NCI-H1930 (cell line): ENCODE measurements at places on chromosomes 5 and 9.

- DNase-seq: no peak
Observed at GRCh38 chr5:10729320-10730042, 31.6 kb downstream of the DAP start.

GRCh38 chr5:140575309-140575708 is 10.7 kb downstream of the SLC35A4 start:
- no peak for DNase-seq

DNA sequence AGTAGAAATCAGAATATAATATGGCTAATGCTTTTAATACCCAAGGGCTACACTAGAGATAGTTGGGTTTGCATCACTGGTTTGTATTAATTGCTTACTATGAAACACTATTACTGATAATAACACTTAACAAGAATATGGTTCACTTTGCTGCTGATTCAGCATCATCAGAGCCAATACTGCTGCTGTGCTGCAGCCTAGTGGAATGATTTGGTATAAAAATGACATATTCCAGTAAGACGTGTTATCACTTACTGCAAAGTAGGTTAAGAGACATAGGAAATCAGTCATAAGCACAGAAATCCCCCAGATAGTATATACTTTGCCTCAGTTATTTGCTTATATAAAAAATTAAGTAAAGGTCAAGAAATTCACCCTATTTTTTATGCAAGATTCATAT is 2.8 kb downstream of the CDH10 start:
- DNase-seq: peak; percentile 18

GRCh38 chr5:73892806-73893205 is 266.8 kb downstream of the ARHGEF28 start:
- no peak for DNase-seq

DNA sequence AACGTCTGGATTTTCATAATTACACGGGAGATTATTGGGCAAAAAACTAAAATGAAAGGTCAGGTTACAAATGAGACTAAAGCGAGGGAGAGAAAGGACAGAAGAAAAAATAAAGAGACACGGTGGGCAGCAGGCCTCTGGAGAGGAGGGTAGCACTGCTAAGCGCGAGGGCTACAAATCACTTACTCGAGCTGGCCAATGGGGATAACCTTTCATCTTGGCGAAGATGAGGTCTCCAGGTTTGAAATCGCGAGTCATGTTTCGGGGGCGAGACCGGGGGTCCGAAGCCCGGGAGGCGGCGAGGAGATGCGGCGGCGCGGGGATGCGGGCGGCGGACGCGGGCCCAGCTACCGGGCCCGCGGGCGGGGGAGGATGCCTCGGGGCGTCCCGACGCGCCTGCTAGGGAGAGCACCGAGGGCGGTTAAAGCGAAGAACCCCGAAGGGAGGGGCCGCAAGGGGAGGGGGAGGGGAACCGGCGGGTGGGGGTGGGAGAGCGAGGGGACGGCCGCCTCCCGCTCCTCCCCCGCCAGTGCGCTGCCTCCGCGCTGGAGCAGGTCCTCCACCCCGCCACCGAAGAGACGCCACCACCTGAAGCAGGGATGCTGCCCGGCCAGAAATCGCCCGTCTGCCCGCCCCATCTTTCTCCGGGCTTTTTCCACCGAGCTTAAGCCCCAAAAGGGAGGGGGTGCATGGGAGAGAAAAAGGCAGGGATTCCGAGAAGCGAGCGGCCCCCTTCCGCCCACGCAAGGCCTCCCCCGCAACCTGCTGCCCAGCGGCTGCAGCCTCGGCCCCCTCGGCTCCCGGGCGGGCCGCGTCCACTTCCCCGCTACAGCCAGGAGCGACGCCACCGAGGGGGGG is 610 bp downstream of the PSIP1 start:
- DNase-seq: peak; percentile 28

GRCh38 chr5:175252234-175252805 is 191.7 kb downstream of the DRD1 start:
- DNase-seq: no peak

DNA sequence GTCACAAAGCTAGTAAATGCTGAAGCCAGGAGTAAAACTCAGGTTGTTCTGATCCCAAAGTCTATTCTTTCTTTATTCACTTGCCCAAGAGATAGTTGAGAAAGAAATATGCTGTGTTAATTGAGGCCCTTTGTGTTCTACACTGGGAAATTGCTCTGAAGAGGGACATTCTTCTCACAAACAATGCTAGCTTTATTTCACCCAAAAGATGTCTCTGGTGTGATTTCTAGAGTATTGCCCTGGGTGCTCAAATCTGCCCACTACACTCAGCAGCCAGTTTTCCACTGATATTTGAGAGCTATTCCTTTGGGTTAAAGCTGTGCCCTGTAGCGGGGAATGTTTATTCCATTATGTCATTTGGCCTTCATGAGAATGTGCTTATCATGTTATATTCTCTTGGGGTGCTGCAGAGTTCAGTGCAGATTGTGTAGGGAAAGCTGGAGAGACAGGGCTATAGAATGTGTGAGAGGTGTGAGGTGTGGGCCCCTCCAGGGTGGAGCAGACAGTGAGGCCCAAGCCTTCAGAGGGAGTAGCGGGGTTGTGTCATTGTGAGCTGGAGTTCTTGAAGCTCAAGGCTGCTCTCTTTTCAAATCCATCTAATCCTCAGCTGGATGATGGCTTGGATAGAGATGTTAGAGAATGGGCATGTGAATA is 21.0 kb upstream of the C5orf63 start:
- no peak for DNase-seq

- DNase-seq: no peak
Observed at GRCh38 chr5:137401946-137402345, 97.2 kb downstream of the SPOCK1 start.

GRCh38 chr5:160071516-160071915 is 47.7 kb downstream of the PWWP2A start:
- no peak for DNase-seq

- DNase-seq: no peak
Observed at GRCh38 chr9:112408275-112408674, 28.4 kb downstream of the HSDL2 start.

DNA sequence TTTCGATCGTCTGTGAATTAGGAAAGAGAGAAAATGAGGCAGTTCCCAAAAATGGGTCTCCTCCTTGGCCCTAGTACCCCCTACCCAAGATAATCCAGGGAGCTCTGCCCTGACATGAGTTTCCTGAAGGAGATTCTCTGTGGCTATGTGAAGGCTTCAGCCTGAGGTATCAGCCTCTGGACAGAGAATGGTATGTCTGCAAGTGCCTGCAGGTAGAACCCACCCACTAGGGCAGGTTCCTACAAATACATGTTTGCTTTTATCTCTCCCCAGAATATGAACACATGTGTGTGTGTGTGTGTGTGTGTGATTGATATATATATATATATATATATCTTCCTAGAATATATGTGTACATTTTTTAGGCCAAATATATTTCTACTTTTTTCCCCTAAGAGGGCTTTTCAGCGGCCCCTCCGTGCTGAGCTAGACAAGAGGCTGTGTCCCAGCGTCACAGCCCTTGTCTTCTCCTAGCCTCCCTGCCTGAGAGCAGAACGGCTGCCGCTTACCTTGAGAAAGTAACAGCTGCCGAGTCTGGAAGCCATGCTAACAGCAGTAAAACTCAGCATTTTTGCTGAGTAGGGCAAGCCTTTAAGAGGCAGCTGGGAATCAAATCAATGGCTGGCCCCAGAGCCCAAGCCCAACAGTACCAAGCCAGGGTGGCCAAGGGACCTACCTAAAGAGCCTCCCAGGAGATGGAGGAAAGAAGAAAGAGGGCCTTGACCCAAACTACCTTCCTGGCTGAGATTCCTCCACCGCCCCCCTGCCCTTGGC is 2.1 kb downstream of the BRINP1 start:
- no peak for DNase-seq

DNA sequence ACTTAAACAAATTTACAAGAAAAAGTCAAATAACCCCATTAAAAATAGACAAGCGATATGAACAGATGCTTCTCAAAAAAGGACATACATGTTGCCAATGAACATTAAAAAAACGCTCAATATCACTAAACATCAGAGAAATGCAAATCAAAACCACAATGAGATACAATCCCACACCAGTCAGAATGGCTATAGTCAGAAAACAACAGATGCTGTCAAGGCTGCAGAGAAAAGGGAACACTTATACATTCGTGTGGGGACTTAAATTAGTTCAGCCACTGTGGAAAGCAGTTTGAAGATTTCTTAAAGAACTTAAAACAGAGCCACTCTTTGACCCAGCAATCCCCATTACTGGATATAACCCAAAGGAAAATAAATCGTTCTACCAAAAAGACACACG is 10.8 kb downstream of the OR13F1 start:
- no peak for DNase-seq

- DNase-seq: no peak
Observed at GRCh38 chr9:14633148-14633547, 60.1 kb downstream of the ZDHHC21 start.

DNA sequence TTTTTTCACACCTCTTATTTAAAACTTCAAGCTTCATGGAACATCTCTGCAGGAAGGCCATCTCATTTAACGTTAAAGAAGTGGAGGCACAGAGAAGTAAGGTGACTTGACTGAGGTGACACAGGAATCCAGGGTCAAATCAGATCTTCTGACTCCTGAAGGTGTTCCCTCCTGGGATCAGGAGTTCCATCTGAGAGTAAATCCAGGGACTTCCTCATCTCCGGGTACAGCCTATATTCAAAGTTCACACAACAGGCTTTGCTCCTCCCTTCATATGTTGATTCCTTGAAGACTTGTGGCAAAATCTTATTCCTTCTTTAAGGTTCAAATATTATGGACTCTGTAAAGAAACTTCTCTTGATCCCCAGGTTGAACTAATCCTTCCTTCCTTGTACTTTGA is 313.1 kb upstream of the CLINT1 start:
- no peak for DNase-seq

DNA sequence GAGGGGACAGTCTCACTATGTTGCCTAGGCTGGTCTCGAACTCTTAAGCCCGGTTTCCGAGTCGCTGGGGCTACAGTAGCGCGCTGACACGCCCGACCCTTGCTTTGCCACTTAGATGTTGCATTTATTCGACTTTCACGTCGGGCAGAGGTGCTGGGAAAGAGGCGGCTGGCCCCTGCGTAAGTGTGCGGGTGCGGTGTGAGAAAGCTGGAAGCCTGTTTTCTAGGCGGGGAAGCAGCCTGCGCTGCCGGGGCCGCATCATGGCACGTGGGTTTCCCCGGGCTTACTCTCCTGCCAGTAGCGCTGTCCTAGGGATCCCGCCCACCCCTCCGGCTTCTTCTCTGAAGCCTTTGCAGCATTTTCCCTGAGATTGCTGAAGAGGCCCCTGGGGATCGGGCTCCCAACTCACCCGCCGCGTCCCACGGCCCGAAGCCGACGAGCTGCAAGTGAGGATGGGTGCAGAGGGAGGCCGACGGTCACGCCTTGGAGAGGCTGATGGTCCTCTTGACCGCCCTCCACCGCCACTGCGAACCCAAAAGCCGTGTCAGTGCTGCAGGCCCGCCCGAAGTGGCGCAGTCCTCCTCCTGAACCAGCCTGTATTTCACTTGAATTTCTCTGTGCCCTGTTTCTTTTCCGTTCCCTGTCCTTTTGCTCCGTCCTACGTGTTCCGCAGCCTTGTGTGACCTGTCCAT is 5.8 kb upstream of the TRIM41 start:
- no peak for DNase-seq

- no peak for DNase-seq
Observed at GRCh38 chr5:154482528-154483449, 4.8 kb upstream of the HAND1 start.

GRCh38 chr5:172574871-172575223 is 66.2 kb upstream of the NEURL1B start:
- no peak for DNase-seq

GRCh38 chr9:122206118-122207046 is 22.4 kb downstream of the LHX6 start:
- no peak for DNase-seq

- peak; percentile 45 for DNase-seq
Observed at GRCh38 chr5:179795863-179796833, 2.4 kb downstream of the LTC4S start.

- DNase-seq: no peak
Observed at GRCh38 chr9:115397591-115398312, 279.8 kb upstream of the TNC start.

GRCh38 chr5:53671447-53671846 is 111.0 kb downstream of the NDUFS4 start:
- no peak for DNase-seq

GRCh38 chr5:131821221-131821620 is 24.4 kb upstream of the FNIP1 start:
- no peak for DNase-seq

DNA sequence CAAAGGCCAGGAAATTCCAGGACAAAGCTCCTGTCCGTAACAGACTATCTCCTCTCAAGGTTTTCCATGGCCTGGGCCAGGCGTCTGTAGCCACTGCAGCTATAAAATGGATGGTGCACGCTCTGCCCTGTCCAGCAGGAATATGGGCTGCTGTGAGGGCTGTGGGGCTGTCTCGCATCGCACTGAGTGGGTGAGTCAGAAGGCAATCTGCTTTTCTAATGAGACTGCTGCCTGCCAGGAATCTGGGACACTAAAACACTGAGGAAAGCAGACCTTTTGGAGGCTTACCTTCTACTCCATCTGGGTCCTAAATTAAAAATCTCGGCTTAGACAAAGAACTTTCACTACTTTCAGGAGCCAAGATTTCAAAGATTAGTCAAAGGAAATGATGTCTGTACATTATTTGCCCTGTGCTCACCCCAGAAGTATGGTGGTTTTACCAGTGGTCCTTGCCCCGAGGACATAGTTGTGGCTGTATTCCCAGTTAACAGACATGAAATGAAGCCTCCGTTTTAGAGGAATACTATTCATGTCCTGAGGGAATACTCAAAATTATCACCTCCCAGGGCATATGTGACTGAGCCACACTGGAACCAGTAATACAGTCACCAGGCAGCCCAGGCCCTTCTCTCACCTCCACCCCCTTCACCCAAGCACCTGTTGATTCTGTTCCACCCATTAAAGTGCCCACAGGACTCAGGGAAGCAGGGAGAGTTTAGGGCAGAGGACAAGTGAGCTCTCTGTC is 56.4 kb downstream of the PFDN1 start:
- no peak for DNase-seq

GRCh38 chr9:33120620-33121019 is 44.1 kb upstream of the SMU1 start:
- no peak for DNase-seq

- DNase-seq: no peak
Observed at GRCh38 chr9:120696551-120697230, 17.6 kb downstream of the MEGF9 start.

GRCh38 chr5:40634154-40634553 is 45.6 kb upstream of the PTGER4 start:
- no peak for DNase-seq

GRCh38 chr9:72362680-72363139 is 2.3 kb downstream of the ZFAND5 start:
- no peak for DNase-seq

DNA sequence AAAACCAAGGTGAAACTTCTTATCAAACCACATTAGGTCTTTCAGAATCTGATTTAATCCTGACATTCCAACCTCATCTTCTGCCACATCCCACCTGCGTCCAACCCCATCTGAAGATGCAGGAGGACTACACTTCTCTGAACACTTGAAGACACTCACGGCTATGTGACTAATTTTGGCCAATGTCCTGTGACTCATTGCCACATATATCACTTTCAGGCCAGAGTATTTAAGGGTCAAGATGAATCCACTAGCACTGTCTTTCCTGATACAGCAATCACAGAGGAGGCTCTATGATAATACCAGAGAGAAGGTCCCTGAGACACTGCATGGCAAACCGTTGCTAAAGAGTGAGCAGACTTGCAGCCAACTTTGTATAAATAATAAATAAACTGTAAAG is 323.4 kb downstream of the NR2F1-AS1 start:
- no peak for DNase-seq

- no peak for DNase-seq
Observed at GRCh38 chr5:135072387-135073281, 38.6 kb upstream of the PITX1 start.
